Activated CD4-positive, CD25-positive, alpha-beta regulatory T cell (primary cell): ENCODE measurements at places on chromosomes 11 and 22.

DNA sequence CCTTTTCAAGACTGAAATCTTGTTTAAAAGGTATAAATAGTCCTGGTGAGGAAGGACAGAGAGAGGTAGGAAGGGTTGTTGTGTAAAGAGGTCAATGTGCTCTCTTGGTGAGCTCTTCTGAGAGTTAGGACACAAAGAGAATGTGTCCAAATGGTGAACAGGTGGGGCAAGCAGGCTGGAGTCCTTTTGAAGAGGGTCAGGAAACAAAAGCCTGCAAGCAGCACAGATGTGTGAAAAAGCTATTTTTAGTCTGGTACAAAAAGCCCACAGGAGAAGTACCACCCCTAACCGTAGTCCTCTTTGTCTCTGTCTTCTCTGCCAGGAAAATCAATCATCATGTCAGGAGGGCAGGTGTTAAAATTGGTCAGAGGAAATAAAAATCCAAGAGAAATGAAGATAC is 54.4 kb upstream of the SYN3 start:
- no peak for DNase-seq

- no peak for DNase-seq
These were observed 191.5 kb downstream of the CEP164 start for GRCh38 chr11:117519170-117519569.

DNA sequence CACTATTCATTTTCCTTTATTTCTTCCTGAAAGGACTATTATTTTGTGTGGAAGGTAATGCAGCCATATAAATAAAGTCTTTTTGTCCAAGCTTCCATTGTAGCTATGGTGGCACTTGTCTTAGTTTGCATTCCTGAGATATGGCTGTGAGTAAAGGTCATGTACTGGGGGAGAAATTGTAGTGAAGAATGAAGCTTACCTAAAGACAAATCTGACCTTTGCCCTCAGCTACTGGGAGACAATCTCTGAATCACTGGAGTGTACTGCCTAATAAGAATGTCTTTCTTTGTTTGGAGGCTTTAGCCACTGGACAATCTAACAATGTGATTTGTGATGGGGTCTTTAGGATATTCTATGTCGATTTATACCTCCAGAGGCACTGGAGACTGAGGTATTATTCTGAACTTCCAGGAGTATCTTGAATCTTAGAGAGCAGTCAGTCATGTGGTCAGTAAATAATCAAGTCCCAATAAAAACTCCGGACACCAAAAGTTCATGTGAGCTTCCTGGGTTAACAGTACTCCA is 39.7 kb upstream of the OR5AK2 start:
- no peak for DNase-seq

DNA sequence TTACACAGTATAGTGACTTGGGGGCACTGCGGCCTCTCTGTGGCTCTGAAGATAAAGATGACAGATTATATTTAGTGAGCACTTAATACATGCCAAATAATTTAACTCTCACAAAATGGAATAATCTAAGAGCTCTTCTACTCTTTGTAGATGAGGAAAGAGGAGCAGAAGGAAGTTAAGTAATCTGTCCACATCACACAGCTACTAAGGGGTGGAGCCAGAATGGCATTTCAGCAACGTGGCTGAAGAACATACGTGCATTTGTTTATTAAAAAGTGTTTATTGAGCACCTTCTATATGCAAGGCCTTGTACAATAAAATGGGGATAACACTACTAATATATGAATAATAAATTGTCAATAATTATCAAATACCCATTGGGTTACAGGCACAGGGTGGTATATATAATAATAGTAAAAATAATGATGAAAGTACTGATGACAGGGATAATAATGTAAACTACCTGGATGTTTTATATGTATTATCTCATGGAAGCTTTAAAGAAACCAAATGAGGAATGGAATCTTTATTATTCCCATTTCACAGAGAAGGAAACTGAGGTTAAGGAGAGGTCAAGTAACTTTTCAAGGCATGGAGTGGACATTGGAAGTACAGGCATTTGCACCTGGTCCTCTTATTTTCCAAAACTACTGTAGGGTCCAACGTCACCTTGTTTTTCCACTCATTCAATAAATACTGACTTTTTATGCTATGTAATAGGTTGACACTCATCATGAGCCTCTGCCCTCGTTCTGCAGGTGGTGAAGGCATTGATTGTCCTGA is 38.0 kb upstream of the IL17RA start:
- no peak for DNase-seq

- no peak for DNase-seq
These were observed 77.8 kb downstream of the BUD13 start for GRCh38 chr11:116694815-116695590.

DNA sequence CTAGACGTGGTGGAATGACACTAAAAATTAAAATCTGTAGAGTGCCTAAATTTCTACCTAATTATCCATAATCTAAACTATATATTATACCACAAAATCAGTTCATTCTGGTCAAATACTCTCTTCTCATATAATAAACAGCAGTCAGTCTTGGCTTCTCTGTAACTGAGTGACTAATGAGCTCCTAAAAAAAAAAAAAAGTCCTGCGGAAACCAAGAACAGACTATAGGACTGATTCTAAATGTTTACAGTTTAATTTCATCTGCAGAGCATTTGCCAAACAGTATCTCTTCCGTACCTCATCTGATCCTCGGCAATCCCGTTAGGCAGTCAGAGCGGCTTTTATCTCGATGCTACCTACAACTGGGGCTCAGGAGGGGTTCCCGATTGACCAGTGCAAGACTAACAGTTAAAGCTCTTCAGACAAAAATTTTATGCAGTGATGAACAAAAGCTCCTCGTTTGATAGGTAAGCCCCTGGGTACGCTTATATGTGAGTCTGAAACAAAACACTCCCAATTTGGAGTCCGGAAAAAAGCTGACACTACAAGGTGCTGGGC is 686 bp downstream of the KIF18A start:
- no peak for DNase-seq

- no peak for DNase-seq
These were observed 27.6 kb downstream of the ART5 start for GRCh38 chr11:3613998-3614741.

DNA sequence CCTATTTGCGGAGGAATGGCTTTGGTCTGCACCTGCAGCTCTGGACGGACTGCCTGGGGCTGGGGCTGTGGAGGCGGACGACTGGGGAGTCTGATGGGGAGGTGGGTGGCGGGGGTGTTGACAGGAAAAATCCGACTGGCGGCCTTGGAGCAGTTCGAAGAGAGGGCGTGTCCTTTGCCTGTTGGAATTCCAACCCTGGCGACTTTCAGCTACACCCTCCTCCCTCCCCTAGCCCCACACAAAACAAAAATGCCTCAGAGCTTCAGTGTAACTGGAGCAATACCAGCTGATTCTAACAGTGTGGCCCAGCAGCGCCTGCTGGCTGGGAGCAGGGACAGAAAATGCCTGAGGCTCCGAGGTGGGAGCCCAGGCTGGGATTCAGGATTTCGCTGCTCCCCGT is 85.4 kb downstream of the ATXN10 start:
- no peak for DNase-seq

GRCh38 chr11:6258571-6259081 is 1.0 kb upstream of the CCKBR start:
- no peak for DNase-seq

DNA sequence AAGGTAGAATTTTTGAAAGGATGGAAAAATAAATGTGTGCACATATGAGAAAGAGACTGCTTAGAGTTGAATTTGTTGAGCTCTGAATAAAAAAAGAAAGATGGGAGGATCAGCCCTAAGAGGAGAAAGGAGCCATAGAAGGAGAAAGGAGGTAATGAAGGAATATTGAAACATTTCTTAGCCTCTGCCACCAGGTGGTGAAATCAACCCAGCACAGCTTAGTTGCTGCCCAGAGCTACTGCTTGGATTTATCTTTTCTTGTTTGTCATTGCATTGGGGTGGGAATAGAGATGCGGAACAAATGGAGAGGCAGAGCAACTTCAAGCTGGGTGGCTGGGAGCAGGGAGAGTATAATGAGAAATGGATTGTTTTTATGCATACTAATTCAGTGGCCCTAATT is 80.4 kb downstream of the SERGEF start:
- no peak for DNase-seq

- DNase-seq, result no peak
These were observed 17.3 kb downstream of the TEAD1 start for GRCh38 chr11:12691473-12691872.

GRCh38 chr11:30091737-30092136 is 74.9 kb upstream of the KCNA4 start:
- no peak for DNase-seq

DNA sequence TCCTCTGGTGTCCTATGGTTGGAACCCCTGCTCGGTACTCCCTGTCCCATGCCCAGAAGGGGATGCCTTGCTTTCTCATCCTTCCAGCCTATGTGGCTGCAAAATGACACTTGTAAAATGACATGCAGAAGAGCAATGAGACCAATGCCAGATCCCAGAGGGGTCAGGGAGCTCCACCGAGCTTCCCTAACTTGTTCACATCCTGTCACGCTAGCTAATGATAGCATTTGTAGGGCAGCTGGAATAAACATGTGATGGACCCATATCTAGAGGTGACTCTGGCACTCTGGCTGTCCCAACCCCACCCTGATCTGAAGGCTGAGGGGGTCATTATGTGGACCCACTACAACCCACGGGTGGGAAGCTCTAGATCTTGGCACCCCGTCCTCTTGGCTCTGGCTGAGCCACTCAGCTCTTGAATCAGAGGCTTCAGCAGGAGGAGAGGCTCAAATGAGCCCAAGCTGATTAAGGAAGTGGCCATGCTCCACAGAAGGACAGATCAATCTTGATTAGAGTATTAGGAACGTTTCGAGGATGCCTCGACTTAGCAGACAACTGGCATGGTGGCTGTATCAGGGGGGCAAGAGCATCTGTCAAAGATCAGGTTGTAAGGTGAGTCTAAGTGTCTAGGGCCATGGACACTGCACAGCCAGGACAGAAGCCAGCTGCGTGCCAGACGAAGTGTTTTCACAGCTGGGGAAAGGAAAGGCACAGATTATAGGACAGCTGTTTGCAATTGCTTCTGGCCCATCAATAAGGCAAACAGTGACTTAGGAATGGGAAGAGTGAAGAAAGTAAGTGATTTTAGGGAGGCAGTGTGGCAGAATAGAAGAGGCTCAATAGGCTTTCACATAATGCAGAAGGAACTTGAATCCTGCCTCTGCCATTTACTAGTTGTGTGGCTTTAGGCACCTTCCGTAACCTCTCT is 182.8 kb downstream of the KIRREL3 start:
- DNase-seq, result no peak
